CD4-positive, alpha-beta T cell (primary cell): ENCODE measurements at places on chromosomes 7 and 10.

DNA sequence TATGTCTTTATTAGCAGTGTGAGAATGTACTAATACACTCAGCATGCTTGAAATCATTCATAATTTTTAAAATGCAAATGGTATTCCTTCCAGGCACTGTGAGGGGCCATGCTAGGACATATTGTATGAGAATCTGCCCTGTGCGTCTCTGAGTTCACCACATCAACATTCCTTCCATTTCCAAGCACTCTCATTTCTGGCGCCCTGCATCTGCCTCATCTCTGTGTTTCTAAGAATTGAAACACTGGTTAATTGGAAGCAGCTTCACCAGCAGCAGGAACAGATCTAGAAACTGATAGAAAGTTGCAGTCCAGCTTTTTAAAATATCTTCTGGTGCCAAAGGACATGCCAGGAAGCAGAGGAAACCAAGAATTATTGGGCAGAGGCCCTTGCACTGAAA lies 555.9 kb upstream of the DPP6 start:
- no peak for DNase-seq

GRCh38 chr10:29063806-29064644 lies 224.8 kb upstream of the LYZL1 start:
- no peak for DNase-seq

- no peak for DNase-seq
Measured at GRCh38 chr10:1638889-1639419, 98.4 kb downstream of the ADARB2 start.

- DNase-seq, result no peak
Measured at GRCh38 chr7:6172224-6172909, 100.1 kb downstream of the CYTH3 start.

DNA sequence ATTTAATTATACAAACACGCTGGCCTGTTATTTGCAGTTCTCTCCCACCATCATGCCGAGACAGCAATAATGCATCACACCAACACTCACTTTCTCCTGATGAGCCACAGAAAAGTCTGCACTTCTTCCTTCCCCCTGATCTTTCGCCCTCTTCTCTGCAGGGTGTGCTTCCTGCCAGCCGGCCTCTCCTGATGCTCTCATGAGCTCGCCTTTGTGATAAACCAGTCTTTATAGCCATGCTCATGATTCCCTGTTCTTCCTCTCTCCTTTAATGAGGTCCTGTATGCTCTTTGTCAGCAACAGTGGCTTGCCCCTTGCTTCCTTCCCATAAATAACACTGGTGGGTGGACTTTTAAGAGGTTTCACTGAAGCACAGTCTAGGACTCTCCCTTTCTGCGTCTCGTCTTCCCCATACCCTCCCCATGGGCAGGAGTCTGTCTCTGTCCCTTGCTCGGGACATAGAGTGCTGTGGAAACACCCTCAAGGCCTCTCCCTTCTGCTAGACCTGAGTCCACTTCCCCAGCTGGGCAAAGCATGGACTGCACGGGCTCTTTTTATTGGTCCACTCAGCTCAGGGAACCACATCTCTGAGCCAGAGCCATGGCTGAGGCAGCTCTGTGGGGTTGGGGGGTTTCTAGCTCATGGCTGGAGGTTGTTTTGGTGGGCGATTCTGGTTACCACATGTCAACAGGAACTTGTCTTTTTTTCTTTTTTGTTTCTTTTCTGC lies 133.9 kb downstream of the C10orf105 start:
- DNase-seq, result no peak

- no peak for DNase-seq
Measured at GRCh38 chr10:125721035-125721434, 1.5 kb downstream of the EDRF1 start.

DNA sequence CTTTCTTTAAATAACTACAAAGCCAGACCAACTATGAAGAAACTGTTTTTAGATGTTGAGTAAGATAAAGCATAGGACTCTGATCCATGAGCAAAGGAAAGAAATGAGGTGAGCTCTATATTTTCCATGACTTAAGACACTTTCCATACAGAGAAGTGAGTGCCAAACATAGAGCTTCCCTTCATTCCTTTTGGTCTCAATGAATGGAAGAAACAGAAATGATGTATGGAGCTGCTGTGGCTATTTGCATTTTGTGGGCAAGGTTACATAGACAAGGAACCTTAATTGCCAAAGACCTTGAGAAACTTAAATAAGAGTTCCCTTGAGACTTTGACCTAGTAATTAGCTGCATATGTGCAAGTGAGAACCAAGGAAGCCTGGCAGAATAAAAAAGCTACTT lies 1152.2 kb downstream of the XPNPEP1 start:
- no peak for DNase-seq

DNA sequence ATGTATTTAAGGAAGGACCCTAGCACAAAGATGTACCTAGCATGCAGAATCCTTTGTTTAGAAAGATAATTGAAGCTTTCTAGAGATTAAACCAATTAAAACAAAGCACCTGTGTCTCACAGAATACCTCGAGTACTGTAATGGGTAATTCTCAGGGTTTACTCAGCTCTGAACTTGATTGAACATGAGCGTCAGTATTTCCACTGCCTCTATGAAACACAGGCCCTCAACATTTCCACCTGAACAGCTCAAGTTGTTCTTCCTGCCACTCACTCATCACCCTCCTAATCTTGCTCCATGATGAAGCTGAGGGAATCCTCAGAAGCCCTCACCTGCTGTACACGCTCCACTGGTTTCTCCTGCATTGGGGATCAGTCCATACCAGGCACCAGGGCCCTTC lies 33.7 kb upstream of the FZD1 start:
- no peak for DNase-seq

- no peak for DNase-seq
Measured at GRCh38 chr10:30493609-30494530, 59.9 kb downstream of the MAP3K8 start.

DNA sequence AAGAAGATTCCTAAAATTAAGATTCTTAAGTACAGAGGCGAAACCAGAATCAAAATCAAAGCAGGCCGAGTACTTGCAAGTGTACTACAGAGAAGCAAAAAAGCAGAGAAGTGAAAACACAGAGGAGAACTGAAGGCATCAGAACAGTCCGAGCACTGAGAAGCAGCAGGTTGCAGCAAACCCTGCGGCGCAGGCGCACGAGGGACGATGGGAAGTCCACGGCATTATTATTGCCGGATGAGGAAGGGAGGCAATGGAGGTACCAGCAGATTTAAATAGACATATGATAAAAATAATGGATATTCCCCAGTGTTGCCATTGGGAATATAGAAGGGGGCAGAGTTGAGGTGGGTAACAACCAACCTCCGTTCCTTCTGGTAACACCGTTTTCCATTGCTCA lies 7.2 kb upstream of the SPAM1 start:
- DNase-seq, result no peak

- no peak for DNase-seq
Measured at GRCh38 chr10:117536866-117537435, 5.6 kb upstream of the EMX2 start.

DNA sequence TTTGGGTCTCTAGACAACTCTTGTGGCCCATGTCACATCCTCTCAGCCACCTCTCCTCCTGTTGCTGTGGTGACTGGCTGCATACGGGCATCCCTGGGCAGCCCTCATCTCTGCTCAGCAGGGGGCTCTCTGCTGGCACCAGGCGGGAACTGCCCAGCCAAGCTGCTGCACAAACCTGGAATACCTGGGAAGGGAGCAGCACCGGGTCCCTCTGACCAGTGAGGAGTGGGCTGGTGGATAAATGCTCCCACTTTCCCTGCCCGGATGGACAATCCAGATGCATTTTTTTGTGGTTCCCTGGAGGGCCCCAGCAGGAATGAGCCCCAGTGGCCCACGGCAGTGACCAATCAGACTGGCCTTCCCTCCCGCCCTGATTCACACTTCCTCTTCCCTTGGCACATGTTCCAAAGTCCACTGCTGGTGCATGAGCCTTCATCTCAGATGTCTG lies 21.9 kb downstream of the GRID1 start:
- DNase-seq, result no peak

DNA sequence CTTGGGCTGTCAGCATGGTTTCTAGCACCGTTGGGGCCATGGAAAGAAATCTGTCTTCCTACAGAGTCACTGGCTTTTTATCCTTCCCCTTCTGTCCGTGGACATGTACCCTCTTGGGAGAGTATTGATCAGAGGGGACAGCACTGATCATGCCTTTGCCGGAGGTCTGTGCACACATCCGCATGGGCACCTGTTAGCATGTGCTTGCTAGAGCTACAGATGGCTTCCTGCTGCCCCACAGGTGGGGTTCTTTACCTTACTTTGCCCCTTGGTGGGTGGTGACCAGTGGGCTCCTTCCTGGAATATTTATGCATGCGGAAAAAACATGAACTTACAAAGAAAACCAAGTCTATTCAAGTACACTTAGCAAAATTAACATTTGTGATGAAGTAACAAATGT lies 24.9 kb downstream of the RPS24 start:
- no peak for DNase-seq

- no peak for DNase-seq
Measured at GRCh38 chr10:126924915-126925300, 19.7 kb downstream of the DOCK1 start.

DNA sequence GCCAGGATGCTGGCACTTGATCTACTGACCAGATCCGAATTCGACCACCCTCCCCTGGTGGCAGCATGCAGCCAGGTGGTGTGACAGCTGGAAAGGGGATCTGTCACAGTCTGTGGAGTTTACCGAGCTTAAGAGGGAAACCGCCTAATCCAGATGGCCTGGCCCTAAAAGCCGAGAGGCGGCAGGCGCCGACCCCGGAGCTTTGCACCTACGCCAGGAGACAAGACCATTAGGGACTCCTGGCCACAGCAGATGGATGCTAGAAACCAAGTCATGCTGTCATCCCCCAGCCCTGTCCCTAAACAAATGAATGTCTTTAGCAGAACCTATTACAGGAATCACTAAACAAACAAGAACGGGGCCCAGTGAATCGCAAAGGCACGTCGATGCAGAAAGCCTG lies 27.7 kb downstream of the RCC1L start:
- no peak for DNase-seq

GRCh38 chr10:48821692-48822091 lies 117.9 kb downstream of the LRRC18 start:
- no peak for DNase-seq

GRCh38 chr10:98410759-98411158 lies 4.2 kb downstream of the PYROXD2 start:
- no peak for DNase-seq

DNA sequence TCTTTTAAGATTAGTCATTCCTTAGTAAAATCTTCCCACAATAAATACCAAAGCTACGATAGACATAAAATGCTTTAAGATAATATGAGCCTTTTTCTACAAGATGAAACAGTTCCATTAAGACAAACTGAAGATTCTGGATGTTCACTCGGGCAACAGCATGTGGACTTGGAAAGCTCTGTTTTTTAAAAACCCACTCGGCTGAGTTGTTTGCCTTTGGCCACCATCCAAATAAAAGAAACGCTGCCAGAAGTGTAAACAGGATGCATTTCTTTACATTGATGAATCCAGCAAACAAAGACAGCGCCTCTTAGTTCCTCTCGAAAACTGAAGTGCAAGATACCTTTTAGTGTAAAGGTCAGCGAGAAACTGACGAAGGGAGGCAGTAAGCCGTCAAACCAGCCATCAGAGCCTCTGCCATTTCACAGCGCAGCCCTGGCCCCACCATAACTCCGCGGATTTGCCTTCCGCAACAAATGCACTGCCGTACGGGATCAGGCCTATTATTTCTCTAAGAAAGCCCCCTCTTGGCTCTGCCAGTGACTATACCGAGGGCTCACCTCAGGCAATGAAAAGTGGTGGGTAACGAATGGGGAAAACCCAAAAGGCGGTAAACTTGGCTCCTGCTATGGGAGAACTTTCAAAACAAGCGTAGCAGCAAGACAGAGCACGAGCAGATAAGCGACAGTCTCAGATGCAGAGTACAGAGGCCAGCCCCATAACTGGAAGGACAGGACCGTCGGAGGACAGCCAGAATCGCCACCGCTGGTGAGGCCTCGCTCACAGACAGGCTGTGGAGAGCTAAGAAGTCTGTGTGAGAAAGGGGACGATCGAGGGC lies 41.4 kb downstream of the GNA12 start:
- no peak for DNase-seq

DNA sequence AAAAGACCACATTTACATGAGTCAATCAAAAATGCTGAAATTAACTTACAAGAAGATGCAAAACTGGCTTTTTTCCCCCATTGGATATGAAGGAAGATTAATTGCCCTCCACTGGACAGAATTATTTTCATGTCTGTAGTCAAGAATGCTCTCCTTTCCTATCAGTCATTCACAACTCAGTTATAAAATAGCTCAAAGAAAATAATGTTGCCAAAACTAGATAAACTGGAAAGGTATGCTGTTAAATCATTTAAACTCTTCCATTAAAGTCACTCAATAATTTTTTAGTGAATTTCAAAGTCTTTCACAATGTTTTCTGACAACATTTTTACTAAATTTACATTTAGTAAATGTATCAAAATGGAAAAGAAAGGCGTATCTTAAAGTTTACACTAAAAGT lies 384.5 kb downstream of the HGF start:
- no peak for DNase-seq

- no peak for DNase-seq
Measured at GRCh38 chr10:126857178-126857806, 47.9 kb upstream of the DOCK1 start.

DNA sequence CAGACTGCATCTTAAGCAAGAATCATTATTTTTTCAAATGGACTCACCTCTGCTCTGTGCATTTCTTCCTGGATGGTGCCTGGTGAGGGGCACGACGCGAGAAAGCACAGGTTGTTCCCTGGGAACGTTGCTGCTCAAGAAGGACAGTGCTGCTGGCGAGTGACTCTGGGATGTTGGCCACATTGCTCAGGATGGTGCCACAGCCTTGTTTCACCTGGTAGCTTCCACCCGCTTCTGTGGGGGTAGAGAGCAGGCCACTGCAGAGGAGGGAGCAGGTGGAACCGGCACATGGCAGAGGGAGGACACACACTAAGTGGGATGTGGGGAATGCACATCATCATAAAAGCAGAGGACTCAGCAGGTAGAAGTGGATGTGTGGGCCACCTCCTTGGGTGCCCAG lies 444.7 kb downstream of the TCERG1L start:
- no peak for DNase-seq

- no peak for DNase-seq
Measured at GRCh38 chr7:114530057-114530611, 115.5 kb downstream of the FOXP2 start.

DNA sequence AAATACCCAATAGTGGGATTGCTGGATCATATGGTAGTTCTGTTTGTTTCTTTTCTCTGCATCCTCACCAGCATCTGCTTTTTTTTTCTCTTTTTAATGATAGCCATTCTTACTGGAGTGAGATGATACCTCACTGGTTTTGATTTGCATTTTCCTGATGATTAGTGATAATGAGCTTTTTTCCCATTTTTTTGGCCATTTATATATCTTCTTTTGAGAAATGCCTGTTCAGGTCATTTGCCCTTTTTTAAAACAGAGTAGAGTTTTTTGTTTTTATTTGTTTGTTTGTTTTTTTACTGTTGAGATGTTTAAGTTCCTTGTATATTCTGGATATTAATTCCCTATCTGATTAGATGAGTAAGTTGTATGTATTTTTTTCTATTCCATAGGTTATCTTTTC lies 205.8 kb upstream of the KAT6B start:
- DNase-seq, result no peak

- no peak for DNase-seq
Measured at GRCh38 chr10:58439632-58440364, 54.6 kb downstream of the TFAM start.
